GM23338 (cell line): ENCODE measurements at places on chromosomes 5 and 9. TPM values are rescaled to one million over a fixed set of nuclear protein-coding genes. Genes with fewer than 3 reads are reported as not detected.
A peak's percentile ranks its signal among the peaks of the same experiment; 100 is the strongest.

RELL2 gene
- 30.6 and 34.6 TPM in 2 replicates for total RNA-seq

GRCh38 chr9:116482740-116483139, 204.4 kb upstream of the TRIM32 start:
- H3K4me3 ChIP-seq, result no peak overlapping the region
- no peak overlapping the region for H3K27ac ChIP-seq
- H3K4me1 ChIP-seq, result peaks cover 14% of the 10 kb centered on the region

- H3K27ac ChIP-seq, result no peak overlapping the region
- no peaks in the 10 kb centered on the region for H3K4me1 ChIP-seq
- DNase-seq, result no peak
- H3K4me3 ChIP-seq, result no peak overlapping the region
- no peaks in the 10 kb centered on the region for H3K36me3 ChIP-seq
Measured at GRCh38 chr5:165579911-165580310, 2074.5 kb downstream of the MAT2B start.

P4HA2 gene
- 8.0 and 10.3 TPM in 2 replicates for total RNA-seq

IER5L gene
- 0.90 and 1.2 TPM in 2 replicates for total RNA-seq

DNA sequence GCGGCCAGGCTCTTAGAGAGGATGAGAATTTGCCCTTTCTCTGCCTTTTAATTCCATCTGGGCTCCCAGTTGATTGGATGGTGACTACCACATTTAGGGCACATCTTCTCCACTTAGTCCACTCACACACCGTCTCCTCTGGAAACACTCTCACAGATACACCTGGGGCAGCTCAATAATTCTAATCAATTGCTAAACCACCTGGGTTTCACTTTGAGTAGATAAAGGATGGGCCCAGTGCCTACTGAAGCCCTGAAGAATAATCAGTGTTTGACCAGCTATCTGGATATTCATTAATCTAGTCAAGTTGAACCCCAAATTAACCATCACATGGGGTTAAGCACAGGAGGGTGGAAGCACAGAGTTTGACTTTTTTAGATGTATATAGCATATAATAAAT, 19.1 kb downstream of the MAN2A1 start:
- no peak overlapping the region for H3K27ac ChIP-seq
- no peak for DNase-seq
- no peaks in the 10 kb centered on the region for H3K27me3 ChIP-seq
- no peak overlapping the region for H3K4me3 ChIP-seq
- H3K36me3 ChIP-seq, result no peaks in the 10 kb centered on the region

GRCh38 chr9:36734737-36735136, 162.0 kb downstream of the MELK start:
- no peak overlapping the region for H3K27ac ChIP-seq
- peaks cover 11% of the 10 kb centered on the region for H3K27me3 ChIP-seq
- no peak overlapping the region for H3K4me3 ChIP-seq
- peaks cover 10% of the 10 kb centered on the region for H3K4me1 ChIP-seq
- DNase-seq, result no peak

DNA sequence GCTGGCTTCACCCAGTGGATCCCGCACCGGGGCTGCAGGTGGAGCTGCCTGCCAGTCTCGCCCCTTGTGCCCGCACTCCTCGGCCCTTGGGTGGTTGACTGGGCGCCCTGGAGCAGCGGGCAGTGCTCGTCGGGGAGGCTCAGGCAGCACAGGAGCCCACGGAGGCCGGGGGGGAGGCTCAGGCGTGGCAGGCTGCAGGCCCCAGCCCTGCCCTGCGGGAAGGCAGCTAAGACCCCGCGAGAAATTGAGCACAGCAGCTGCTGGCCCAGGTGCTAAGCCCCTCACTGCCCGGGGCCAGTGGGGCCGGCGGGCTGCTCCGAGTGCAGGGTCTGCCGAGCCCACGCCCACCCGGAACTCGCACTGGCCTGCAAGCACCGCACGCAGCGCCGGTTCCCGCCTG, 3.7 kb upstream of the ADAMTS6 start:
- H3K27me3 ChIP-seq, result no peaks in the 10 kb centered on the region
- no peaks in the 10 kb centered on the region for H3K36me3 ChIP-seq
- no peak overlapping the region for H3K27ac ChIP-seq
- H3K4me3 ChIP-seq, result no peak overlapping the region
- no peak for DNase-seq

PCDHGB2 gene
- 5.0 and 5.8 TPM in 2 replicates for total RNA-seq

- peak; percentile 69 for DNase-seq
- no peaks in the 10 kb centered on the region for H3K36me3 ChIP-seq
- H3K27me3 ChIP-seq, result peaks cover 14% of the 10 kb centered on the region
- no peak overlapping the region for H3K4me3 ChIP-seq
Measured at GRCh38 chr5:78008356-78008967, 232.3 kb upstream of the TBCA start.

DNA sequence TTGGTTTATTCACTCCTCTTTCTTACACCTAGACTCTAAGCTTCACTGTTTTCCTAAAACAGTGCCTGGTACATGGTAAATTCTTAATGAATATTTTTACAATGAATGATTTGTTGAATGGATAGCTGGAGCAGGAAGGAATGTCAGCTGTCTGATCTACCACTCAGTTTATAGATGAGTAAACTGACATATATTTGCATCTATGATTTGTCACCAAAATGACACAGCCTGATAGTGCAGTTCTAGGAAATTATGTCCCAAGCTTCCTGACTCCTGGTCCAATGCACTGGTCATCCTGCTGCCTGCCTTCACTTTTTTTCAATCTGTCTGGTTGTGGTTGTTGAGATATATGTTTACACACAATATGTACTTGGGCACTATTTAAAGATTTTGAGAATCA, 651.7 kb upstream of the WWC1 start:
- no peaks in the 10 kb centered on the region for H3K27me3 ChIP-seq
- no peaks in the 10 kb centered on the region for H3K4me1 ChIP-seq

DNA sequence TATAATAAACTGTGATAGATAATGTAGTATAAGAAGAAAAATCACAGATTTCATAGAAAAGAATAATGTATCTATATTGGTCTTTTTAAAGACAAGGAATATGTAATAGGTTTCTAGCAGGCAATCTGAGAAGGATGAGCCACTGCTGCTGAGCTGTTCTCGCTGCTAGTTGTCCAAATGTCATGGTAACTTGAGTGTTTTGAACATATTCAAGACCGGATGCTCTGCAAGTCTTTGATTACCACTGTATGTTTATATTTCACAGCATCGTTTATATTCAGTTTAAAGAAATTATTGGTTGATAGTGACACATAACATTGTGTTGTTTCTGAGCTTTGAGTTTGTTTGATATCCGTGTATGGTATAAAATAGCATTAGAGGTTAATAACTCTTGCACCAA, 9.6 kb downstream of the C5orf47 start:
- H3K27ac ChIP-seq, result no peak overlapping the region
- no peaks in the 10 kb centered on the region for H3K4me1 ChIP-seq

GRCh38 chr5:1952444-1953099, 69.8 kb upstream of the IRX4 start:
- H3K27ac ChIP-seq, result peak overlapping the region; percentile 80; the same call in 1 of the 2 replicates
- no peaks in the 10 kb centered on the region for H3K27me3 ChIP-seq
- H3K4me3 ChIP-seq, result peak overlapping the region; percentile 18; the same call in 1 of the 2 replicates
- DNase-seq, result peak; percentile 85

- H3K36me3 ChIP-seq, result no peaks in the 10 kb centered on the region
- no peak overlapping the region for H3K27ac ChIP-seq
- no peak for DNase-seq
- no peaks in the 10 kb centered on the region for H3K27me3 ChIP-seq
- H3K4me1 ChIP-seq, result no peaks in the 10 kb centered on the region
Measured at GRCh38 chr9:97904725-97905124, 17.6 kb downstream of the TRMO start.

PKD2L2 gene
- total RNA-seq, result not detected in 2 replicates
